ENCODE measurements at places on chromosomes 7 and 10. TPM values are rescaled to one million over a fixed set of nuclear protein-coding genes. Genes with fewer than 3 reads are reported as not detected.

GRCh38 chr7:24227603-24228359, 56.2 kb upstream of the NPY start:
- peak; percentile 2 for DNase-seq

GRCh38 chr10:62159351-62159750, 109.3 kb downstream of the RTKN2 start:
- DNase-seq, result no peak

GRCh38 chr7:98224701-98225181, 13.5 kb downstream of the BHLHA15 start:
- no peak for DNase-seq

- DNase-seq, result no peak
Measured at GRCh38 chr10:74419491-74419951, 268.5 kb downstream of the ADK start.

- peak; percentile 53 for DNase-seq
Measured at GRCh38 chr10:30438021-30438850, 4.3 kb downstream of the MAP3K8 start.

- no peak for DNase-seq
Measured at GRCh38 chr7:157856873-157857577, 520.2 kb downstream of the DNAJB6 start.

DNA sequence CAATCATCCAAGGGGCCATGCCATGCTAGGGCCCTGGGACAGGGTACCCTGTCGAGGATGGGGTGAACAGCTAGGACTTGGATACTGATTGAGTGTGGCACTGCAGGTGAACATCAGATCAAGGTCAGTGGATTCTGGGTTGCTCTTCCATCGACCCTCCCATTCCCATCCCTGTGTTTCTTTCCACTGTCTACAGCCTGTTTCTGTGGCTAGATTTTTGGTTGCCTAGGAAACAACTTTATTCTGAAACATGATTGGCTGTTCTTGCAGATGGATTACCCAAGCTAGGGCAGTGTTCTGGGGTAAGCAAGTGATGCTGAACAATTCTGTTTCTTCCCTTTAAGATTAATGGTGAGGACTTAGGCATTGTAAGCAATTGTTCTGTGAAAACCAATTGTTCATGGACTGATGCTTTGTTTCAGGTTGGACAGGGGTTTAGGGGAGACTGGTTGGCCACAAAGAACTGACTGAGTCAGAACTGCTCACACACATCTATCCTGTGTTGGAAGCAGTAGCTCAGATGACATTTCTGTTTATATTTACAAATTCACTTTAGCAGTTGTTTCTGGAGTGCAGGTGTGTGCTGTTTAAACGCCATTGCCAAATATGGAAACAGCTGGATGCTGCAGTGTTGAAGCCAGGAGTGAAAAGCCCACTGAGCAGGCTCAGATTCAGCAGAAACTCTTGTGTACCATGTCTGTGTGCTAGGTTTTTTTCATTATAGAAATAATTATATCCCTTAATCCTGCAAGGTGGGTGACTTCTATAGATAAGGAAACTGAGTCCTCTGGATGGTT, 102.3 kb upstream of the BTBD16 start:
- DNase-seq, result peak; percentile 39

DNA sequence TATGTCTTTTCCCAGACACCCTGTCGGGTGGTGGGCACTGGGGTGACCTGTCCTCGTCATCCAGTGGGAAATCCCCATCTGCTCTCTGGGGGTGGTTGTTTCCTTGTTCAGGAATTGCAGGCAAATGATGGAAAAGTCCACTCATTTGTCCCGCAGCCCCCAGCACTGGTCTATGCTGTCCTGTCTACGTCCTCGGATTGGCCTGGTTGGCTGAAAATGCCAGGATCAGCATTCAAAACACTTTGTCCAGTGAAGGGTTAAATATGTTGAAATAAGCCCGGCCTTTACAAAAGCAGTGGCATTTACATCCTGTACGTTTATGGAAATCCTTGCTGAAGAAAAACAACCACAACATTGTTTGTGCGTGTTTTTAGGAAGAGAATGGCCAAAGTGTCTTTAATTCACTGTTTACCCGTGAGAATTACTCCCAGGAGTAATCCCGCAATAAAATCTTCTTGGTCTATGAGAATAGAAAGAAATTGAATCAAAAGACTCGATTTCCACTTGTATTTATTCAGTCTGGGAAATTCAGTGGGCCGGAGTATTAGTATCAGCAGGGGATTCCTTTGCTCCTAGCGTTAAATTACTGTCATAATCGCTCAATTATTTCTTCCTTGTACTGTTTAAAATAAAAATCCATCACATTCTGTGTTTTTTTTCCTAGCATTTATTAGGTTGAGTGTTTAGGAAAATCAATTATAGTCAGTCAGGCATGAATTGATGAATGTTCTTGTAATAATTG, 116.8 kb upstream of the SH2B2 start:
- DNase-seq, result no peak

DNA sequence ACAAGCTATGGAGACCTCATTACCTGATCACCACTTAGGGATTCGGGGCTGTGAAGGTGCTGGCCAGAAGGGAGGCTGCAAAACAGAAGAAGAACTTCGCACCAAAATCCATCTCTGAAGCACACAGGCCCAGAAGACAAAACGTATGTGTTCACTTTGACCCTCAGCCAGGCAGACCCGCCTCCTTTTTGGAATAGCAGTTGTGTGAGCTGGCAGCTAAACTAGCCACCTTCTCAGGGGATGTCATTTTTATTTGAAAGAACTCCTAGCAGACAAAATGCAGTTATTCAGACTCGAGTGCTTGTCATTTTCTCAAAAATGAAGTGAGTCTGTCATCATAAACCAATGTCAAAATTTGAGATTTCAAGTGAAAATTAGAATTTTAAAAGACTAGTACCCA, 71.7 kb downstream of the TNS3 start:
- DNase-seq, result no peak

DNA sequence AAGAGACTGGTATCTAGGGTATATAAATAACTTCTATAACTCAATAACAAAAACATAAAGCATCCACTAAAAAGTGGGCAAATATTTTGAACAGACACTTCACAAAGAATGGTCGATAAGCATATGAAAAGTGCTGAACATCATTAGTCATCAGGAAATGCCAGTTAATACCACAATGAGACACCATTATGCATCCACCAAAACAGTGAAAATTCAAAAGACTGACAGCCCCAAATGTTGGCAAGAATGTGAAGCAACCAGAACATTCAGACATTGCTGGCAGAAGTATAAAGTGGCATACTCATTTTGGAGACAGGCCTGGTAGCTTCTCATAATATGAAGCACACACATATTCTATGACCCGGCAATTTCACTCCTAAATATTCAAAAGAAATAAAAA, 26.5 kb upstream of the GSAP start:
- no peak for DNase-seq

The TWIST1 gene
- total RNA-seq, result 0.58 TPM

The ASZ1 gene
- not detected for total RNA-seq

The STN1 gene
- total RNA-seq, result 0.45 TPM

The NOBOX gene
- total RNA-seq, result not detected

The FFAR4 gene
- 2.0 TPM for total RNA-seq

The SEMA3C gene
- 91.5 TPM for total RNA-seq
